Urothelium cell line (cell line): ENCODE measurements at places on chromosomes 6 and 20.

GRCh38 chr20:45997187-45997586 lies 11.5 kb upstream of the MMP9 start:
- no peak for DNase-seq

DNA sequence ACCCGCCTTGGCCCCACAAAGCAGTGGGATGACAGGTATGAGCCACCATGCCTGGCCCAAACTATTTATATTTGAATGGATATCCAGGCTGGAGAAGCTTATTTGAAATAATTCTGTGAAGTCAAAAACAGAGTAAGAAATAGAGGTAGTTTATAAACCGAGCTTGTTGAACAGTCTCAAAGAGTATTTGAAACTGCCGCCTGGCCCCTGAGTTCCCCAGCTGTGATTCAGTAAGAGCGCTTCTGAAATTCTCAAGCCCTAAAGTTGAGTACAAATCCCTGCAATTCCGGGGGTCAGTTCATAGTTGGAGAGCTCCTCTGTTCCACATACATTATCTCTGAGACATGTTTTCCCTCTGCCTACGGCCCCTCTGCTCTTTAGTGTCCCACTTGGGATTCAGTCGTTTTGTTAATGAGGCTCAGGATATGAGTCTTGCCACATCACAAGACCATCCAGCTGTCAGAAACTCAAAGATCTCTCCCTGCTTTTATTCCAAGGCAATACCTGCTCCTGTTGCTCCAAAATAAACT lies 127.8 kb downstream of the SOD2 start:
- no peak for DNase-seq

DNA sequence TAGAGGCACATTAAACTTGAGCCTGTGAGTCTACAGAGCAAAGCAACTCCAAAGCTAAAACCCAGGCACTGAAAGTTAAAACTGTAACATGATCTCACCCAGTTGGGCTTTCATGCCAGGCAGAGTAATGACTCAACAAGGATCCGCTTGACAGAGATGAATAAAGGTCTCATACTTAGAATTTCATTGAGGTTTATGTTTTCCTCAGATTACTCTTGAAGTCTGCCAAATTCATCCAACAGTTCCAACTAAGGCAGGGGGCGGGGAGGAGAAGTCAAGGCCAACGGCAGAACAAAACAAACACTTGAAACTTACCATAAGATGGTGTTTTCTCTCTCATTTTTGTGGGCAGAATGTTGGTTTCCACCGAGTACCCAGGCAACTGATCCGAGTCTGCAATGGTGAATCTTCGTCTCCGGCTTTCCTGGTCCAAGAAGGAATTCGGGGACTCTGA lies 54.0 kb upstream of the IPCEF1 start:
- peak; percentile 81 for DNase-seq

DNA sequence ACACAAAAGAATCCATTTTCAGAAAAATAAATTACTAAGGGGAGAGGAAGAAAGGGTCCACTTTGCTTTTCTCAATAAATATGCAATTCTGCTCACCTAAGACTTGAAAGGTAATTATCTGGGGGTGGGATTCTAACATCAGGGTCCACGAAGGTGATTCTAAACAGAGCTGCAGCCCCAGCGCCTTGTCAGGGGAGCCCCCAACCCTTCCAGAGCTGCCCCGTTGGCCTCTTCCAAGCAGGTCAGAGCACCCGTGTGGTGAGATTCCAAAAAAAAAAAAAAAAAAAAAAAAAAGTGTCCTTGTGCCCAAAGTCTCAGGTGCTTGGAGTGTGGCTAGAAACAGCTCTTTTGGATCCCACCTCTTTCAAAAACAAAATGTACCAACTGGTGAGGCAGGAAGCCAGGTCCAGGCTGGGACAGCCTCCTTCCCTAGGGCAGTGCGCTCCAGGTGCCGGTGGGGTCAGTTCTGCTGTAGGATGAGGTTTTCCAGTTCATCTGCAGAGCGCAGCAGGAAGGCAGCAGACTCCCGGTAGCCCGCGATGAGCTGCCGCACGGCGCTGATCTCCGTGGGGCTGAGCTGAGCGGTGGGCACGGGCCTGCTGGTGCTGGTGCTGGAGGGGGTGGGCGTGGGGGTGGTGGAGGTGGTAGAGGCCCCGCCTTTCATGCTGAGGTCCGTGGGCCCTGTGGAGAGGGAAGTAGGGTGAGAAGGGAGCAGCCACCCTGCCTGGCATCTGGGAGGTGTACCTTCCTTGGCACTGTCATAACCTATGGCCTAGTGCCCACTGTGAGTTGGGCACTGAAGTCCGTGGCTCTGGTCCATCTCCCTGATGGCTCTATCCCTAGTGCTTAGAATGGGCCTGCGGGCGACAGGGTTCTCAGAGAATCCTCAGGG lies 89.3 kb downstream of the ASXL1 start:
- DNase-seq: no peak

GRCh38 chr6:78781001-78781400 lies 86.3 kb upstream of the IRAK1BP1 start:
- DNase-seq: no peak

DNA sequence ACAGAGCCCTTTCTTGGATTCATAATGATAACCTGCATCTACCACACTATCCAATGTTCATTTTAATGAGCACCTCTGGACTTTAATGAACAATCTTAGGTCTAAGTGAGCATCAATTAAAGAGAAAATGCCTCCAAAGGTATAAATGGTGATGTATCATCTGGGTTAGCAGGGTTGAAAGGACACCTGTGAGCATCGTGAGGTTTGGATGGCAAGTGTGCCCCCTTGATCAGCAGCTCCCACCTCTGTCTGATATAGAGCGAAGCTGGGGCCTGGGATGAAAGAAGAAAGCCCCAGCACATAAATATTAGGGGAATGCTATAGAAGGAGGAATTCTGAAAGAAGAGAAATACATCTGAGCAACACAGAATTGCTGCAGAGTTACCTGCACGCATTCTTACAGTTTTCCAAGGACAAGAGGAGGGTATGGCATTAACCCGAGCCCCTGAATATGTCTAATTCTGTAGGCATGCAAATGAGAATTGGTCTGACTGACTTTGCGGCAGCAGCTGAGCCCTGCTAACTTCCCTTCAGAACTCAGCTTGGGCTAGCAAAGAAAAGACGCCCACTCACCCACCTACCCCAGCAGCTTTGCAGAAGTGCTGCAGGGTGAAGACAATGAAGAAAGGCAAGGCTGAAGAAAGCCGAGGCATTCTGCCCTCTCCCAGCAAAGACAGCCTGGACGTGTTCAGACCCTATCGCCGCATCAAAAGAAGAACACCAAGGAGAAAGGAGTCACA lies 136.2 kb downstream of the GMPR start:
- no peak for DNase-seq

GRCh38 chr6:81003894-81004293 lies 748.6 kb downstream of the TENT5A start:
- DNase-seq: no peak
